ENCODE measurements at places on chromosomes 3 and 15. TPM values are rescaled to one million over a fixed set of nuclear protein-coding genes. Genes with fewer than 3 reads are reported as not detected.

CPEB1 gene
- total RNA-seq, result 2.4 TPM

ZNF445 gene
- 3.1 TPM for total RNA-seq

FGD5 gene
- total RNA-seq, result under 0.01 TPM

ACOX2 gene
- total RNA-seq, result 6.4 TPM

TUBGCP4 gene
- 15.0 TPM for total RNA-seq

MAGEF1 gene
- total RNA-seq, result 34.0 TPM

PRR23C gene
- not detected for total RNA-seq

OSTN gene
- not detected for total RNA-seq

SKOR1 gene
- total RNA-seq, result not detected
